ENCODE measurements at places on chromosomes 5 and 9.

DNA sequence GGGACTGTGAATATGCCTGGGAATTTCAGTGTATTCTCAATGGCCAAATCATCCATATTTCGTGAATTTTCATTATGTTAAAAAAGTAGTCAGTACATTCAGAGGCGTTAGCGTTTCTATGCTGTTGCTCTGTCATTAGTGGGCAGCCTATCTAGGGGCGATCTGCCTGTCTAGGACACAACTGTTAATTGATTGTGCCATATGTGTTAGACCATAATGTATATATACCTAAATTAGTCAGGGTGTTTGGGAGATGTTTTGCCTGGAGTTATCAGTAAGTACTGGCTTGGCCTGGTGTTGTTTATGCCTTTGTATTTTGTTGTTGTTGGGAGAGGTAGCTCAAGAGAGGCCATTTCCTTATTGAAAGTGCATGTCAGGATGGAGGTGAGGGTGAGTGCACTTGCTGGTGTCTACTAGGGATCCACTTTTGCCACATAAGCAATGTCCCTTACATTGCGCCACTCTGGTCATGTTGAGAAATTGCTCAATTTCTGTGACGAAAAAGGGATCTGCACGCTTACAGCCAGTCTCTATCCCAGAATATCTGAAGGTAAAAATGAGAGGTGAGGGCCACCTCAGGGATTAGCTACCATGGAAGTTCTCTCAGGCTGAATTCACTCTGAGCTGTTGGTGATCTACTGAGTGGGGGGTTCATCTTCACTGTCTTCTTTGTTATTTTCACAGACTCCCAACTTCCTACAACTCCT is 123.3 kb downstream of the ST8SIA4 start:
- DNase-seq, result no peak

DNA sequence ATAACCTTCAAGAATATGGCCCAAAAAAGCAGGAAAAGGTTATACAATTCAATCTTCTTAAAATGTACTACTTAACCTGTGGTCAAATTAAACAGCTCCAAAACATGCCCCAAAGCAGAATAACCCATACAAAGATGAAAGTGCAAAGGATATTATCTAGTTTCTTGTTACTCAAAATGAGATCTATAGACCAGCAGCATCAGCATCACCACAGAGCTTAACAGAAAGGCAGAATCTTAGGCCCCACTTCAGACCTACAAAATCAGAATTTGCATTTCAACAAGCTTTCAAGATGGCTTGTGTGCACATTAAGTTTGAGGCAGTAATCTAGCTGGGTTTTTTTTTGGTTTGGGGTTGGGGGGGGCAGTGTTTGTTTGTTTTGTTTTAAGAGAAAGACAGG is 54.0 kb downstream of the SCAI start:
- no peak for DNase-seq

DNA sequence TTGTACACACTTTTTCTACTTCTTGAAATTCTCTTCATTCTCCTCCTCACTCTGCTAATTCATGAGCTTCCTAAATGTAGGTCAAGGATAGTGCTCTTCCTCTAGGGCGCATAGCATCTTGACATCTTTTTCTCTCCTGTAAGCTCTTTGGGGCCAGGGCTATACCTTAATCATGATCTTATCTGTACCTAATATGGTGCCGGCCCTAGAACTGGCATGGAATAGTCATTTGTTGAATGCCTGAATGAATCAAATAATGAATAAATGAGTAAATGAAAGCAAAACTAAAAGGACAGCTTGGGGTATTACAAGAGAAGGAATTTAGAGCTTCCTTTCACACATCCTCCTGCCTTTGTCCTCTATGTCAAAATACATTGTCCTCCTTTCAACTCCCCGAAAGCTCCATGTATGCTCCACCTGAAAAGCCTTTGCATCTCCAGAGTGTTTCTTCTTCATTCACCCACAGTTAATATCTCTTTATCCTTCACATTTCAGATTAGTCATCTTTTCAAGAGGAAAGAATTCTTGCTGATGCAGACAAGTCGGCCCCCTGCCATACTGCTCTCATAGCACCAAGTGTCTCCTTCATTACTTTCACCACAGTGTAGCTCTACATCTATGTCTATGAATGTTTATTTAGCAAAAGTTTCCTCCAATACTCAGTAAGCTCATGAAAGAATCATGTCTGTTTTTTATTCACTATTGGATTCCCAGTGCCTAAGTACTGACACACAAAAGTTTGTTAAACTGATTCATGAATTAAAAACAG is 16.4 kb upstream of the PPP2R2B start:
- DNase-seq, result no peak

GRCh38 chr9:30065888-30066287 is 2318.6 kb upstream of the ACO1 start:
- no peak for DNase-seq

- DNase-seq, result no peak
These were observed 15.2 kb upstream of the HAND1 start for GRCh38 chr5:154493274-154493673.

DNA sequence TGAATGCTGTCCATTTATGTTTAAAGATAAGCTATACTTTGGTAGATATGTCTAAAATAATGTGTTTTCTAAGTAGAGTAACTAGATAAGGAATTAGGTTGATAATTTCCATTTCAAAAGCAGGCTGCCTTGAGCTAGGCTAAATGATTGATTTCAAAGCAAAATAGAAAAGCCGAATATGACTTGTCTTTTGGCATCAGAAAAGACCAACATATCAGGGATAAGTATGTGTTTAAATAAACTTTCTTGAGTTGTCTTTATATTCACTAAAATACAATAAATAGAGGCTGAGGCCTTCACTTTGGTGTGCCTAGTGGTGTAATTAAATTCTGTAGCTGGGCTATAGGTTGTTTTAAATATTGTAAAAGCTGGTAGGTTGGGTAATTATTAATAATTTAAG is 569.0 kb downstream of the TAF11L14 start:
- no peak for DNase-seq

- DNase-seq, result peak; percentile 94
These were observed at the start of gene MATR3 for GRCh38 chr5:139293507-139294373. Gene MATR3, plus strand, starts transcription at chr5:139293740. Its CDS starts 13,676 bp downstream, at chr5:139307416.

GRCh38 chr5:138912093-138912492 is 37.0 kb upstream of the LRRTM2 start:
- no peak for DNase-seq

GRCh38 chr5:107743373-107744000 is 72.8 kb upstream of the EFNA5 start:
- no peak for DNase-seq

GRCh38 chr5:633501-633955 is 21.4 kb downstream of the CEP72 start:
- no peak for DNase-seq

GRCh38 chr9:136387217-136387616 is 12.8 kb downstream of the SNAPC4 start:
- DNase-seq, result no peak

- DNase-seq, result no peak
These were observed 16.3 kb downstream of the KLF9 start for GRCh38 chr9:70398145-70398556.

GRCh38 chr5:147658293-147658932 is 124.1 kb downstream of the JAKMIP2 start:
- no peak for DNase-seq

DNA sequence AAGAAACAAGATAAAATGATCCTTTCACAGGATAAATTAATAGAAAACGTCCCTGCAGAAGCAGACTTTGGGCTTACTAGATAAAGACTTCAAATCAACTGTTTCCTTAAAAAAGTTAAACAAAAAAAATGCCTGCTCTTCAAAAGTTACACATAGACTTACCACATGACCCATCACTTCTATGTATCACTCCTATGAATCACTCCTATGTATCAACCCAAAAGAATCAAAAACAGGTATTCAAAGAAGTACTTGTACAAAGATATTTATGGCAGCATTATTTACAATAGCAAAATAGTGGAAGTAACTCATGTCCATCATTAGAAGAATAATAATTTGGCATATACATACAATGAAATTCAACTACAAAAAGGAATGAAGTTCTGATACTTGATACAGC is 56.3 kb upstream of the PRDM9 start:
- no peak for DNase-seq

GRCh38 chr9:107794259-107794658 is 304.7 kb upstream of the KLF4 start:
- DNase-seq, result no peak

GRCh38 chr9:105191508-105192121 is 52.8 kb upstream of the SLC44A1 start:
- DNase-seq, result no peak

- DNase-seq, result no peak
These were observed 100.9 kb downstream of the GABBR2 start for GRCh38 chr9:98607787-98608186.

DNA sequence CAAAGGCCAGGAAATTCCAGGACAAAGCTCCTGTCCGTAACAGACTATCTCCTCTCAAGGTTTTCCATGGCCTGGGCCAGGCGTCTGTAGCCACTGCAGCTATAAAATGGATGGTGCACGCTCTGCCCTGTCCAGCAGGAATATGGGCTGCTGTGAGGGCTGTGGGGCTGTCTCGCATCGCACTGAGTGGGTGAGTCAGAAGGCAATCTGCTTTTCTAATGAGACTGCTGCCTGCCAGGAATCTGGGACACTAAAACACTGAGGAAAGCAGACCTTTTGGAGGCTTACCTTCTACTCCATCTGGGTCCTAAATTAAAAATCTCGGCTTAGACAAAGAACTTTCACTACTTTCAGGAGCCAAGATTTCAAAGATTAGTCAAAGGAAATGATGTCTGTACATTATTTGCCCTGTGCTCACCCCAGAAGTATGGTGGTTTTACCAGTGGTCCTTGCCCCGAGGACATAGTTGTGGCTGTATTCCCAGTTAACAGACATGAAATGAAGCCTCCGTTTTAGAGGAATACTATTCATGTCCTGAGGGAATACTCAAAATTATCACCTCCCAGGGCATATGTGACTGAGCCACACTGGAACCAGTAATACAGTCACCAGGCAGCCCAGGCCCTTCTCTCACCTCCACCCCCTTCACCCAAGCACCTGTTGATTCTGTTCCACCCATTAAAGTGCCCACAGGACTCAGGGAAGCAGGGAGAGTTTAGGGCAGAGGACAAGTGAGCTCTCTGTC is 56.4 kb downstream of the PFDN1 start:
- no peak for DNase-seq

DNA sequence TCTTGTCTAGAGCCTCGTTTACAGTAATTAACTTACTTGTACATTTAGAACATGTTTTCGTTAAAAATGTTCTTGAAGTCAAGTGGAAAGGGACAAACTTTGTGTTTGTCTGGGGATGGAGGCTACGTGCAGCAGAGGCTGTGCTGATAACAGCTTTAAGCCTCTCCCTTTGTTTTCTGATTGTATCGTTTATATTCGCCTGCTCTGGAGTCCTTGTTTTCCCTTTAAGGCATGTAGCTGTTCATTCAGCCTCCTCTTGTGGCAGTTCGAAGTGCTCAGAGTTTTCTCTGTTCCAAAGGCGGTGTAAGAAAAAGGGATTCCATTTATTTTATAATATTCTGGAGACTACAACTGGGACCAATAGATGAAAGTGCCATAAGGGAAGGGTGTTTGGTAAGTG is 1.9 kb downstream of the SLC36A1 start:
- no peak for DNase-seq

GRCh38 chr9:77598524-77598923 is 49.6 kb downstream of the GNA14 start:
- no peak for DNase-seq

DNA sequence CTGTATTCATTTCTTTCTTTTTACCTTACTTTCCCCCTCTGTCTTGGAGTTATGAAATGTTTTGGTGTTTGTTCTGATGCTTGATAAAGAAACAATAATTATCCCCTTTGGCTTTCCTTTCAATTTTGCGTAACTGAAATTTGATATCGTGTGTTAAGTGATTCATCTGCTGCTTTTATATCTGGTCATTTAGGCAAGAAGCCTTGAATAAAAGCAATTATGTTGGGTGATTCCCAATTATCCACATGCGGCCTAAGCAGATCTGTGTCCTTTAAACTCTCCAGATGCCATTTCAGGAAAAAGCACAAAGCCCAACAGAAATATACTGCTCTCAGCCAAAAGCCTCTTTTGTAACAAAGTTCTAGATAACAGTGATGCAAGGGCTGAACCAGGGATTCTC is 92.8 kb downstream of the TAF11L14 start:
- DNase-seq, result no peak

All from bone marrow (tissue), 2 donors.